Prostate gland (tissue), 2 donors: ENCODE measurements at places on chromosomes 4 and X. TPM values are rescaled to one million over a fixed set of nuclear protein-coding genes. Genes with fewer than 3 reads are reported as not detected.

Gene GLRA2
- total RNA-seq: not detected

Gene SLC4A4
- total RNA-seq: 89.2 TPM

Gene FAM53A
- 2.3 TPM for total RNA-seq

Gene MED12
- total RNA-seq: 29.4 TPM

Gene PRRG1
- 3.7 TPM for total RNA-seq

Gene TEX13B
- total RNA-seq: not detected

Gene TRPC3
- total RNA-seq: not detected

Gene USP51
- total RNA-seq: 1.0 TPM

Gene GAB3
- total RNA-seq: 1.5 TPM

Gene NAP1L2
- 4.5 TPM for total RNA-seq

Gene SHISA3
- not detected for total RNA-seq

Gene TMEM144
- 8.1 TPM for total RNA-seq

Gene SYNPO2
- 131 TPM for total RNA-seq

Gene FAM9C
- 6.5 TPM for total RNA-seq

Gene HSFX3
- total RNA-seq: 0.74 TPM

Gene ARMCX2
- 26.4 TPM for total RNA-seq

Gene BCOR
- total RNA-seq: 56.2 TPM
